Activated CD8-positive, alpha-beta T cell treated with anti-CD3 and anti-CD28 coated beads for 36 hours (primary cell): ENCODE measurements at places on chromosomes 3 and 15. TPM values are rescaled to one million over a fixed set of nuclear protein-coding genes. Genes with fewer than 3 reads are reported as not detected.

GRCh38 chr3:46477145-46477544, 12.4 kb upstream of the LTF start:
- DNase-seq: no peak

- DNase-seq: peak; percentile 41
These were observed 139.3 kb downstream of the NFKBIZ start for GRCh38 chr3:101988596-101988995.

DNA sequence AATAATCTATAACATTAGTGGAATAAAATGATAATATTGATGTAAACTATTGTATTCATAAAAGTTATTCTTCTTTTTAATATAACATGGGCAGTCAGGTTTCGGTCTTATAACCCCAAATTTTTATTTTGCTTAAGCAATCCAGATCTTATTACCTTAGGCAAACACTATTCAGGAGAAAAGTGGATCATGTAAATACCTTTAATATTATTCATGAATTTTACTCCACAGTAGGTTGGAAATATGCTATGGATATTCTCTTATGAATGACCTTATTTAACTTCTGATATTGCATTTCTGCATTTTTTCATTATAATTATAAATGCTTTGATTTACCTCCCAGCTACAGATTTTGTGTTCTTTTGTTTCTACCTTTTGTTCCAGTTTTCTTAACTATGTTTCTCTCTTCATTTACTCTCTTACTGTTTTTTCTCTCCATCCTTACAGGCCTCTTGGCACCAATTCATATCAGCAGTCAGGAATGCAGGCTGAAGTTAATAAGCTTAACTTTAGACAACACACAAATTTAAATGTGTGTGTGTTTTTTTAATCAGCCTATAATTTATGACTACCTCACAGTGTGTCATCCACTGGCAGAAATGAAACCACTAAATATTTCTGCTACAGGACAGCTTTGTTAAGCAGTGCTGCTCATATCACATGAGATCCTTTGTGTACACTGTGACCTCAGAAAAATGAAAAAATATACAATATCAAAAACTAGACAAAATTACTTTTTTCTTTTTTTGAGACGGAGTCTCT, 111.0 kb downstream of the NSUN3 start:
- no peak for DNase-seq

WNT5A gene
- total RNA-seq: not detected

DNA sequence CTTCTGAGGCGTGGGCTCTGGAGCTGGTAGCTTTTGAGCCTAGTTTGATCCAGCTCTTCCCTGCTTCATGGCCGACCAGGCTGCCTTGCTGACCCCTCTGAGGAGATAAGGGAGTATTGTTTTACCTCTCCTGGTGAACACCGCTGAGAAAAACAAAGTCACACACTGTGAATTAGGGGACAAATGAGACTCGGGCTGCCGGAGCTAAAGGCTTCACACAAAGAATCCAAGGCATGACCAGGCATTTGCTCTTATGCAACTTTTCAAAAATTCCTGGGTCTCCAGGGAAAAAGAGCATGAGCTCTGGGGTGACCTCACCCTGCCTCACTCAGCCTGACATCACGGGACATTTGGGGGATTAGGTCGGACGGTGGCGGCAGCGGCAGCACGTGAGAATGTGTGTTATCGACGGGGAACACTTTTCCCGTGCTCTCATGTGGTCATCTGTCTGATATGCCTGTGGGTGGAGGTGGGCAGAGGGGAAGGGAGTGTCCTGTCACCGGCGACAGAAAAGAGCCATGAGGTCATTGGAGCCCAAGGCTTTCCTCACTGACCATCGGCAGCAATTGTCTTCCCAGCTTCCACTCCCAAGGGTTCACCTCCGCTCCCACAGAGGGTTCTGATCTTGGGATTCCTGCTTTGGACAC, 61.0 kb downstream of the TMEM44 start:
- no peak for DNase-seq

KLHL40 gene
- not detected for total RNA-seq

ACKR4 gene
- not detected for total RNA-seq

- DNase-seq: no peak
These were observed 79.9 kb upstream of the HACD2 start for GRCh38 chr3:123664753-123665152.

RBP2 gene
- total RNA-seq: not detected

GRCh38 chr3:61875976-61876671, 314.8 kb downstream of the PTPRG start:
- DNase-seq: no peak

GRCh38 chr3:52406231-52406661, 38.7 kb downstream of the SEMA3G start:
- no peak for DNase-seq

DNA sequence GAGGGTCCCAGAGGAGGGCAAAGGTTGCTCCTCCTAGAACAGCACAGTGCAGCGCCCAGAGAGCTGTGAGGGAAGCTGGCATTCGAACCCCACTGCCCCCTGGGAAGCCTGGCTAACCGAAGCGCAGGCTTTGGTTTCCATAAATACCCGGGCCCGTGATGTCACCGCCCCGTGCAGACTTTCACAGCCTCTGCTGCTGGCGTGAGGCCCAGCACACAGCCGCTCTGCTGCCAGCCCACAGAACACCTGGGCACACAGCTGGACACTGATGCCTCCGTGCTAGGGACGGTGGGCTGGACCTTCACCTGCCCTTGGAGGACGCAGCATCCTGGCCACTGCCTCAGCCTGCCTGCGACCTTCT, 1.0 kb downstream of the IQSEC1 start:
- DNase-seq: peak; percentile 33

DNA sequence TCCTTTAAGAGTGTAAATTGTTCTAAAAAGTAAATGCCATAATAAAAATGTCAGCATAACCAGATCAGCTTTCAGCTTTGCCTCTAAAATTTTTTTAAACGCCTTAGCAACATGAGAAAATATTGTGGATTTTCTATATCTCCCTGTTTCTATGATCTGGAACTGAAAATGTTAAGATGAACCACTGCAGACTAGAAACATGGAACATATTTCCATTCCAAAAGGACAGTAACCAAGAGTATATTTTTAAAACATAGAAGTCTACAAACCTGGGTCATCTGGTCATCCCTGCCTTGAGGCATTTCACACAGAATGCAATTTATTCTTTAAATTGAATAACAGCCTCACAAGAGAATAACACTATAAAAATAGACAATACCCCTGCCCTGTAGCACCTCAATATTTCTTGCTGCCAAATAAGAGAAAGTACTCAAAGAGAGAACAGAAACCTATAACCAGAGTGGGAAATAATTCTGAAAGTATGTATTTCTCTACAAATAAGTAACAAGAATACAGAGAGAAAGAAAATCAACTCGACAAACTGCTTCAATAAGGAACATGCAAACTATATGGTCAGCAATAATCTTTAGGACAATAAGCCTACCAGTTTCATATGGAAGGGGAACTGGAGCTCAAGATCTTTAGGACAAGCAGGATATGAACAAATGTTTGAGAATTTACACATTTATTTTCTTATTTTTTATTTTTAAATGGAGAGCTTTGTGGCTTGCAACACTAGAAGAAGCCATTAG, 949.0 kb downstream of the EPHA3 start:
- no peak for DNase-seq

ZMYND10 gene
- total RNA-seq: 2.6 TPM

ZIC1 gene
- not detected for total RNA-seq
